Retinal pigment epithelial cell (primary cell): ENCODE measurements at places on chromosomes 6 and 20.
A peak's percentile ranks its signal among the peaks of the same experiment; 100 is the strongest.

GRCh38 chr6:25469797-25470388 lies 182.1 kb upstream of the SCGN start:
- DNase-seq, result no peak

DNA sequence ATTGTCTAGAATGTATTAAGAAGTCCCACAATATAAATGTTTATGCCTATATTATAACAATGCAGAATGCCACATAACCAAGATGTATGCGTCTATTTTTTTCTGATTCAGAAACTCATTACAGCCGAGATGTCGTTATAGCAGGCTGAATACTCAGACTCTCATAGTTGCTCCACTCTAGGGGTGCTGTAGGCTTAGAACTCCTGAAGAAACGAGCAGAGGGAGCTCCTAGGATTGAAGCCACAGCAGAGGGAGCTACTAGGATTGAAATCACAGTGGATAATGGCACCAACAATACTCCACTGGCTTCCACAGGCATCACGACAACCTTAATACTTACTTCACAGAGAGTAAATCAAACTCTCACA lies 208.9 kb downstream of the KIF16B start:
- DNase-seq, result no peak

DNA sequence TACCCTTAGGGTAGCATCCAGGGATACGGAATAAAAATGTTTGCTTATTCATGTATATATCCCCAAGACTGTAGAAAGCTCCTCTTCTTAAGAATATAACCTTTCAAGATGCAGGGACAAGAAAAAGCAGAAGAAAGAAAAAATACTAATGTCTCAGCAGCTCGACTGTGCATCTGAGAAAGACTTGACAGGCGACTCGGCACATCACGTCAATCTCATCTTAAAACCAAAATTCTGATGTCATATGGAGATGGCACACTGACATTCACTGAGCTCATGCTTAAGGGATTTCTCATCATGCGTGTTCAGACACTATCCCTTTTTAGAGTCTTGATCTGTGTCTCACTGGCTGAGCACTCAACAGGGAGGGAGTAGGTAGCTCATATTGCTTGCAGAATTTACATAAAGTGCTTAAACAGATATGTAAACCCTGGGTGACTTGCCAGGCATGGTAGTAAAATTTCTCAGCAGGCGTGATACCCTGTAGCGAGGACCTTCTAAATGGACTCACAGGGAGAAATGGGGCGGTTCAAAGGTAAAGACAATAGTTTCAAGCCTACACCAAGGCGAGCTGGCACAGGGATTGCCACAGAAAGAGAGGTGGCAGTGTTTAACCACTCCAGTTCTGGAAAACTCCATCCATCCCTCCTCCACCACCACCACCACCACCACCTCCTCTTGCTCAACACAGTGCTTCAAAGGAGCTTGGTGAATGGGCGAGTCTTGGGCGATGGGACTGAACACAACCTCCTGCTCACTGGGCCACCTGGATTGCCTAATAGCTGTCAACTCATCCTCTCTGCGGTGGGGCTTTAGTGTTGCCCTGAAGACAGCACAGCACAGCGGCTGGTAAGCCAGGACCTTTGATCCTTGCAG lies 330.5 kb downstream of the TFAP2A start:
- no peak for DNase-seq

GRCh38 chr6:105474234-105474633 lies 71.4 kb upstream of the PREP start:
- peak; percentile 95 for DNase-seq

DNA sequence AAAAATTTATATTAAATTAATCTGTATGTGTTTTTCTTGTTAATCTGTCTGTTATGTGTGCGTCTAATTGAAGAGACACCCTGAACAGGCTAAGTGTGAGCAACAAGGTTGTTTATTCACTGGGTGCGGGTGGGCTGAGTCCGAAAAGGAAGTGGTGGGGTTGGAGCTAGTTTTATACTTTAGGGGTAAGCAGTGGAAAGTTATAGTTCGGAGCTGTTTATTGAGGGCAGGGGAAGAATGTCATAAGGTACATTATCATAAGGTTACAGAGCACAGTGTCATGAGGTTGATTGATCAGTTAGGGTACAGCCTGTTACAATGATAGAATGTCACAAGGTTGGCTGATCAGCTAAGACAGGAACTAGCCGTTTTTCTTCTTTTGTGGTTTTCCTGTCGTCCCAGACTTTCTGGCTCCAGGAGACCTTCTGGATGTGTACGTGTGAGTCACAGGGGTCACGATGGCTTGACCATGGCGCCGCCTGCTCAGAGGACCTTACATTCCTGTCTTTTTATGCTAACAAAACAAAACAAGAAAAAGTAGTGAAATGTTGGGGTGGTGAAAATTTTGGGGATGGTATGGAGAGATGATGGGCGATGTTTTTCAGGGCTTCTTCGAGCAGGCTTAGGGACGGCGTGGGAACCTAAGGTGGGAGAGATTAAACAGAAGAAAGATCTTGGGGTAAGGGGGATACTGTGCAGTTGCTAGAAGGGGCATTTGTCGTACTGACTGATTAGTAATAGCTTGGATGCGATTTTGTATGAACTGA lies 754.0 kb upstream of the ADGRB3 start:
- peak; percentile 11 for DNase-seq

DNA sequence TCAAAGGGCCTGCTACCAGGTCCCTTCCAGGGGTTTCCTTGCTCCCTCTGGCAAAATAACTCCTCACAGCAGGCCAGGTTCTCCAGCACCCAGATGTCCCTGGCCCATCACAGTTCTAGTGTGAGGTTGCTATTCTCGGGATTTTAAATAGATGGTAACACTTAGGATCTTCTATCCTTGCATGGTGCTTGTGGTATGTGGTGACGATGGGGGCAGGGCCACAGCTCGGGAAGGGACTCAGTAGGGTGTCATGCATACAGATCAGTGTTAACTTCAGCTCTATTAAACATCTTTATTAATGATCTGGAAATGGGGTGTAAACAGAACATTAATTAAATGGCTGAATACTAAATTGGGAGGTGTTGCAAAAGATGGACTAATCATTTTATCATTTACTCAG lies 323.8 kb downstream of the QKI start:
- no peak for DNase-seq

GRCh38 chr6:32983493-32983848 lies 15.1 kb downstream of the BRD2 start:
- no peak for DNase-seq

DNA sequence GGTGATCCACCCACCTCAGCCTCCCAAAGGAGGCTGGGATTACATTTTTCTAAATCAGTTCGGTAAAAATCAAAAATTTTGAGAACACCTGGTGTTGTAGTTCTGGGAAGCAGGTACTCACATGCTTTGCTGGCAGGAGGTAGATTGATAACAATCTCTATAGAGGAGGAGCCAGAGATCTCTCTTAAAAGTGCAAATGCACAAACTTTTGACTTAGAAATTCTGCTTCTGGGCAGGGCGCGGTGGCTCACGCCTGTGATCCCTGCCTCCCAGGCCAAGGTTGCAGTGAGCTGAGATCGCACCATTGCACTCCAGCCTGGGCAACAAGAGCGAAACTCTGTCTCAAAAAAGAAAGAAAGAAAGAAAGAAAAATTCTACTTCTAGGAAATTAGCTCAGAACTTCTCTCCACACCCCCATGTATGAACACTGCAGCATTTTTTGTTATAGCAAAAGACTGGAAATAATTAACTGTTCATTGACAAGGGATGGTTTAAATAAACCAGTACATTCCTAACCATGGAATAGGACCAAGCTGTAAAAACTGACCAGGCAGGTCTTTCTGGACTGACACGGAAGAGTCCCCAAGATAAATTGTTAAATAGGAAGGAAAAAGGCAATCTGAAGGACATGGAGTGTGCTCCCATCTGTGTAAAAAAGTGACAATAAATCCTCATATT lies 14.4 kb upstream of the TRIB3 start:
- DNase-seq, result no peak

- no peak for DNase-seq
These were observed 56.2 kb downstream of the SNX9 start for GRCh38 chr6:157879034-157879872.
